ENCODE measurements at places on chromosomes 3 and 15.

DNA sequence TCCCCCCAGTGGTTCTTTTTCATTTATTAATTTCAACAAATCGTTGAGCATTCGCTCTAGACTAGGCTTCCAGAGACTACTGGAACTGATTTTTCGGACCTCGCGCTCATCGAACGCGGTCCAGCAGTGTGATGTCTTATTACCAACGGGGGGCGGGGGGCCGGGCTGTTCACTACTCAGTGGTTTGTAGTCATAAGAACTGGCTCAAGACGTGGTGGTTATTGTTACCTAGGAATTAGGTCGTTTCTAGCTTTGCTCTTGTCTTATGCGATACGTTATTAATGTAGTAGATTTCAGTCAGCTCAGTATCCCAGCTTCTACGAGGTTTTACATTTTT lies 858 bp downstream of the RBM5 start:
- peak; percentile 53 for DNase-seq

GRCh38 chr3:14258906-14259904 lies 80.6 kb downstream of the LSM3 start:
- DNase-seq = no peak

DNA sequence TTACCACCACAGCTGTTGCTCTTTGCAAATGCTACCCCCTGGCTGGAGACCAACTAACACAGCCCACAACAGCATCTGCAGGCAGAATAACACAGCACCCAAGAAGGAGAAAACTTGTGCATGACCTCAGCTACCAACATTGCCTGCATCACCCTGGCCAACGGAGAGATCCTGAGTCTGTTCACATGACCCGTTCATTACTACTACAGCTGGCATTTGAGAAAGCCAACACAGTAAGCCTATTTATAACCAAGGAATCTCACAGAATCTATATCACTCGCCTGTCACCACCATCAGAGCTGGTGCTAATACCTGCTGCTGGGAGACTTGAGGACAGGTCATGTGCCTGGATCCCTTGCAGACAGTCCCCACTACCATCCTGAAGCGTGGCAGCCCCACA lies 215.2 kb downstream of the POLQ start:
- DNase-seq = no peak

DNA sequence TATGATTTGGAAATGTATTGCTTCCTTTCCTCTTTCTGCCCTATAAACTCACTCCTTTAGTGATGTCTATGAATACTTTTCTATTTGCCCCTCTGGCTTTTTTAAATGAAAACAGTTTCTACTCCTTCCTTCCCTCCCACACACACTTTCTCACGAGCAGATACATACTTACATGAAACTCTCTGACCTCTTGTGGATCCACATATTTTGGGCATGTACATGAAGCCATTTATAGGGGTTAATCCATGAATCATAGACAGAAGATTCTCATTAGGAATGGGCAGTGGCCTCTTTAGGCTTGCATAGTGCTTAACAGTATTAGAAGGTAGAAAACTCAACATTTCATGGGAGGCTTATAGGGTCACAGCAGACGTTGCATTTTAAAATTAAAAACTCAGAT lies 24.8 kb downstream of the ANAPC13 start:
- no peak for DNase-seq

DNA sequence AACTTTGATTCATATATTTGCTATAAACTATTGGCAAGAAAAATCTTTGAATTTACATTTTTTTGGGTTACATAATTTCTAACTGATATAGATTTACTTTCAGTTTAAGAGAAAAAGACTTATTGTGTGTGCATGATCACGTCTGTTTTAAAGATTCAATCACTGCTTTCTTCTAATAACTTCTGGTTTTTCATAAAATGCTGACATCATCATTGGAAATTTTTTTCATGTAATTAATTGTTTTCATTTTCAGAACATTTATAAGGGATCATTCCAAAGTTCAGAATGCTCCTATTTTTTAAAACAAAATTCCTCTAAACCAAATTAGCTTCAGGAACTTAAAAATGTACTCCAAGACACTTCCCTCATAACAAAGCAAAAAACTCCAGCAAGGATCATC lies 500.7 kb upstream of the GBE1 start:
- no peak for DNase-seq

DNA sequence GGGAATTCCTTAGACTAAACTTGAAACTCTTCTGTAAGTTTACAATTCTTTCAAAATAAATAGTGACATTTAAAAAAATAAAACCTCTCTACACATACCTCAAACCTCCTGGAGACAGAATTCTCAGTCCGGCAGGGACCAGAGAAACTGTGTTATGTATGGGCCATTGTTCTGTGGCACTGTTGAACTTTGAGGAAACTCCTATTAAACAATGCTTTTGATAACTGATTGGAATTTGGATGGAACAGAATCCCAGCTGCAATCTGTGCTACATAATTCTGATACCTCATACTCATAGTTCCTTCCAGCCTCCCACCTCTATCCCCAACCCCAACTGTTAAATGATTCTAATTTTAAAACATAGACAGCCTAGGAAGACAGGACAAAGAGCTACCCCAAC lies 85.0 kb downstream of the TM4SF4 start:
- DNase-seq = no peak

GRCh38 chr3:64685331-64685799 lies 2.4 kb downstream of the ADAMTS9 start:
- DNase-seq = no peak

GRCh38 chr15:71154607-71155200 lies 39.4 kb downstream of the THSD4 start:
- no peak for DNase-seq

DNA sequence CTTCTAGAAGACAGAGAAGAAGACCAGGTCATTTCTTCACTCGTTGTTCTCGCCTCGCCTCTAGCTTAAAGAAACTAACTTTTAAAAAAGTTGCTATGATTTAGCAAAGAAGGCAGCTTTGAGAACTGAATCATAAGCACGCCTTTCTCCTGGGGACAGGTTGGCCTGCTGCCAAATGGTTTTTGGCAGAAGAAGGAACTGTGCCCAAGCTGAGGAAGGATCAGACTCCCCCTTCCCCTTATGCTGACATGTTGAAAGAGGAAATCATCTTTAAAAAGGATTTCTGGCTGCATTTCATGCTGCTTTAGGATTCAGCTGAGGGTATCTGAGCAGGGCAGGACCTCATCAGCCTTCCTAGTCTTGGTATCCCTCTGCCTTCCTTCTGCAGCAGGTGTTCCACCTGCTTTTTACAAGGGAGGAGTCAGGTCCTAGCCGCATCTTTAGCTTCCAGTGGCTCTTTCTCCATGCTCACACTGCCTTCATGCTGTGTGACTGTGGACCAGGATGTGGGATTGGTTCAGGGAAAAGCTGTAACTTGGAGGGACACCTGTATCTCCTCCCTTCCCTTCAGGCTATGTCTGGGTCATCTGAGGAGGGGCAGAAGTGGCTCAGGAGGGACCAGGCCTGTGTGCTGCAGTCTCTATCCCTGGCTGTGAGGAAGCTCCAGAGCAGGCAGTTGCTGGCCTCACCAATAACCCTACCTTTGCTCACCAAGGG lies 34.1 kb upstream of the HACD2 start:
- DNase-seq = peak; percentile 52

- DNase-seq = no peak
These were observed 3.0 kb upstream of the TFDP2 start for GRCh38 chr3:142152384-142152783.

- DNase-seq = no peak
These were observed 151.8 kb downstream of the MEX3B start for GRCh38 chr15:81894061-81894460.

- no peak for DNase-seq
These were observed 45.8 kb downstream of the SEMA3G start for GRCh38 chr3:52399131-52399530.

- DNase-seq = no peak
These were observed 171.0 kb upstream of the MBNL1 start for GRCh38 chr3:152097770-152098169.

DNA sequence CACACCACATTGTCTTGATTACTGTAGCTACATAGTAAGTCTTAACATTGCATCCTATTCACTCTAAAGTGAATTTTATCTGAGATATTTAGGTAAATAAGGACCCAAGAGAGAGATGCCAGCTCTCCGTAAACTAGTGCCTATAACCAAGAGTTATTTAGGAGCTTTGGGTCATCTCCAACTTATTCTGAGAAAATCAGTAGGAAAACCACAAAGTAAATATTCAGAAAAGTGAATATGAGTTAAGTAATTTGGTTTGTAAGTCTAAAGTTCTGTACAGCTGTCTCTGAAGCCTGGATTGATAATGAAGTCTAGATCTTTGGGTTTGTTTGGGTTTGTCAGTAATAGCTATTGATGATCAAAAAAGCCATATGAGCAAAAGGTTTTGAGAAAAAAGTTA lies 120.0 kb downstream of the FNDC3B start:
- no peak for DNase-seq
